ENCODE measurements at places on chromosomes 6 and 20. TPM values are rescaled to one million over a fixed set of nuclear protein-coding genes. Genes with fewer than 3 reads are reported as not detected.

The KIF6 gene
- 1.8 TPM for total RNA-seq

DNA sequence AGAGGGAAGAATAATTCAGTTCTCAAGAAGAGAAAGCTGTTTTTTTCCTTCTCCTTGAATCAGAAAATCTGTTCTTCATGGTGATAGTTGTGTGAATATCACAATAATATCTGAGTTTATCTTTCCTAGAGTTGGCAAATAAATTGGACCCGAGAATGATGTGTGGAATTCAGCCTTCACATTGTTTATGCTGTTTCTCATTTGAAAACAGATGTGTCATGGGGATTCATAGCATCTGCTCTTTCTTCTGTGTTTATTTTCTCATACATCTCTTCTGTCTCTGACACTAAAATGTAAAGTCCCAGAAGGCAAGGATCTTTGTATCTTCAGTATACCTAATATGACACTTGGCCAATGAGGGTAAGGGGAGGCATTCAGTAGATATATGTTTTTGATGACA is 103.6 kb upstream of the SGK1 start:
- no peak for DNase-seq

DNA sequence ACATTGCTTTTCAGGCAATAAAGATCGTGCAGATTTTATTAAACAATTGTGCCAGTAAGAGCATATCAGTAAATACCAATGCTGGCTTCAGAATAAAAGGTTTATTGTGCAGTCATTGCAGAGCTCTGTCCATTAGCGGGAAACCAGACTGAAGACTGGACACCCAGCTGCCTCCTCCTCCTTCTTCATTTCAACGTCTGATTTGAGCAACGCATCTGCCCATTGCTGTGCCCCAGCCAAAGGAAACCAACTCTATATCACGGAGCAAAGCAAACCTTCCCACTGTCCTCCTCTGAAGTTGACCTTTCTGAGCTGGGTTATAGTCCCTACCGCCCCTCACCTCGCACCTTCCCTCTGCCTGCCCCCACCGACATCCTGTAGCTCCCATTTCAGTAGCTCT is 80.8 kb downstream of the SLC22A23 start:
- no peak for DNase-seq

DNA sequence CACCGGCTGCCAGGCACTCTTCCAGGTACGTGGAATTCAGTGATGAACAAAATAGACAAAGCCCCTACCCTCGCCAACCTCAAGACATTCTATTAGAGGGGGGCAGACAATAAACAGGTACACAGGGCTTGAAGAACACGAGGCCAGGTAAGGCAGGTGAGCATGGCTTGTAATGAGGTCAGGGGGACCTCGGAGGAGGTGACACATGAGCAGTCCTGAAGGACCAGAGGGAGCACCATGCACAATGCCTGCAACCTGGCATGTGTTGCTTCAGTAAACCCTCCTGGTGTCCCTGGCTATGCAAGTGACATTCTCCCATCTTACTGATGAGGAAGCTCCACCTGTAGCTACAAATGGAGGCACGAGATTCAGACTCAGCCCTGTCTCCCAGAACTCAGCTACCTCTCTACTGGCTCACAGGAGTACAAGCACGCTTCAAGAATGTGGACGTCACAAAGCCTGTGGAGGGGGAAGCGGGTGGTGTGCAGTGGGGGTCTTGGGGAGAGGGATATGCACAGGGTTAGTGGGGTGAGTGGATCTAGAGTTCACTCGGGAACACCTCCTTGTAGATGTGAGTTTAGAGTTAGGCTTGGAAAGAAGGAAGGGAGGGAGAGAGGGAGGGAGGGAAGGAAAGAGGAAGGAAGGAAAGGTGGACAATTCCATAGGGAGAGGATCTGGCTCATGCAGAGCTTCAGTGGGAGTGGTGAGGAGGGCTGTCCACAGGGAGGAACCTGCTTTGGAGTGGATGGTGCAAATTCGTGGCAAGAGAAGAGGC is 7.6 kb upstream of the MAPK13 start:
- no peak for DNase-seq

DNA sequence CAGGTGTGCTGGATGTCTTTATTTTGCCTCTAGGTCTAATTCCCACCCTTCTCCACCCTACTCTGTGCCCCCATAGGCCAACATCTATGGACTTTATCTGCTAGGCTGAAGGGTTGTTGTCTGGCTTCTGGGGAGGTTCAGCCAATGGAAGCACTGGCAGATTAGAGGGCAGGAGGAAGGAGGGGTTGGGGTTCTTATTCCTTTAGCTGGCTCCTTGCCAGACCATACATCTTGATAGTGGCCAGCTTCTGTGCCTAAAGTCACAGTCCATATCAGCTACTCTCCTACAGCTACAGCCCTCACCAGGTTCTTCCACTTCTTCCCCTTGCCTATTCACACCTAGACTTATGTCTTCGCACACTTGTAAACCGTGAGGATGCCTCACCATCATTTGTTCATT is 41.1 kb downstream of the ROS1 start:
- no peak for DNase-seq

- no peak for DNase-seq
These were observed 14.3 kb upstream of the INSM1 start for GRCh38 chr20:20353576-20353975.

DNA sequence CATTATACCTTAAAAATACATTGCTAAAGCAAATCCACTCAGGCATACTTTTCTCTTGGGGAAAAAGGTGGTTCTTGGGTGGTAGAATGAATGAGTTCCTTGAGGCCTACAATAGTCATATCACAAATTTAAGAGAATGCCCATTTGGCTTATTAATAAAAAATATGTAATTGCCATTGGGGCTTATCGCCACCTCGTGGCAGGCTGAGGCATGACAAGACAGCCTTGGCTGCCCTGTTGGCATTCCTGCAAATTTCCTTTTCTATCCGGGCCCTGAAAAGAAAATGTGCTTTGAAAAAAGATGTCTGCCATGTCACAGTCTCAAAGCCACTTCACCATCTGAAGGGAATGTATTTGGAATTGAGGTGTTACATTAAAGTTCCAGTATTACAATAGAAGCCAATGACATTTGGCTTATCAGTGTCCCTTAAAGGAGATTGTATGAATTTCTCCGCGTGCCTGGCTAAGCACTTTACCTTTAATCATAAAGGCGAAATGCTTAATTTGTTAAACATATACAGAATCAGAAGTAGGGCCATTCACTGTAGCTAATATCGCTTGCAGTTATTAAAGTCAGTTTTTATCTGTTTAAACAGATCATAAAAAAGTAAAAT is 188.3 kb upstream of the ZFP64 start:
- DNase-seq = no peak

GRCh38 chr20:57548177-57549058 is 12.5 kb upstream of the PCK1 start:
- no peak for DNase-seq

- DNase-seq = peak; percentile 93
These were observed 121.7 kb upstream of the SLC2A12 start for GRCh38 chr6:134173936-134174671.

DNA sequence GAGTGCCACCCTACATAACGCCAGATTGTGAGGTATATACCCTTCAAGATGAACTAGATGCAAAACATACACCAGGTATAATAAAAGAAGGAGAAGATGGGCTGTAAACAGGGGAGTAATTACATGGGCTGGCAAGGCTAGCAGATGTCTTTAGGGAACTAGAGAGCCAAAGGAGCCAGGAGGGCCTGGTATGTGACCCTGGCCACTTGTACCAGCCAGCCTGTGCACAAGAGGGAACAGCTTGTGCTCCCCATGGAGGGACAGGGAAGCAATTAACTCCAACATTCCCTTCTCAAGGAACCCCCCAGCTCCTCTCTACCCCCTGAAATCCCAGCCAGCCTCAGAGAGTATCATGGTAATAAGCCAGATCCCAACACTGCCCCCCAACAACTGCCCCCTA is 139.9 kb downstream of the HIVEP2 start:
- DNase-seq = no peak

The GPX5 gene
- total RNA-seq = not detected

DNA sequence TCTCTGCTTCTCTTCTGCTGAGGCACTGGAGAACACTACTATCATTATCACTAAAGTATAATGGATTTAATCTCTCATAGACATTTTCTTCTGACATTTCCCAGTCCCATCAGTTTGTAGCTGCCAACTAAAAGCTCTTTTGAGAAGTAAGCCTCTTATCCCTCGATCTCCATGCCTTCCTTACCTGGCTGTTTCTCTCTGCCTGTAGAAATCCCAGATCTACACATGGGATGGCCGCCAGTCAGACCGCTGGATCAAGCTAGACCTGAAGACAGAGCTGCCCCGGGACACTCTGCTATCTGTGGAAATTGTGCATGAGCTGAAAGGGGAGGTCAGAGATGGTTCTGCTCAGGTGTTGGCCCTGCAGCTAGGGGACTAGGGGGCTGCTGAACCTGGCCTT is 25.4 kb downstream of the CCDC167 start:
- DNase-seq = no peak

DNA sequence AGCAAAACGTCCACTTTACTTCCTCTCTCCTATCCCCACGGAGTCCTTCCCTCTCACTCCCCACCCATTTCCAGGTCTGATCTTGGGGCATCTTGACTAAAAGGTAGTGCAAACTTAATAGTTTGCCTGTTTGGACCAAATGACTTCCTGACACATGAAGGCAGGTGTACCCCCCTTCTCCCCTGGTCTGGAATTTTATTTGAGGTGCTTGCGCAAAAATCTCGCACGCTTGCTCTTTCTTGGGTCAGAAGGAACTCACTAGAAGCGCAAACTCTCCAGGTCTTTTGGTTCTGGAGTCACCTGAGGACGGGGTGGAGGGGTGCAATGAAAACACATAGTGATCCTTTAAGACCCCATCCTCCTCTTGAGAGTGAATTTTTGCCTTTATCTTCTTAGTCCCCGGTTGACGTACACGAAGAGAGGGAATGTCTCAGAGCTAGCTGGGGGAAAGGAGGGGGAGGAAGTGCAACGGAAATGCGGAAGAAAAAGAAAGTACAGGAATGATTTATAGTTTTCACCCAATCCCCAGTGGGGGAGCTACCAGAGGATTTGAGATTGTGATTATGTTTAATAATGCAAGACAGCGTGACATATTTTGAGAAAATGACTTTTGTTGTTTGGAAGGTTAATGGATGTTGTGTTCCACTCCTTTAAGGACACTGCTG is 4.9 kb downstream of the ADGRB3 start:
- no peak for DNase-seq

DNA sequence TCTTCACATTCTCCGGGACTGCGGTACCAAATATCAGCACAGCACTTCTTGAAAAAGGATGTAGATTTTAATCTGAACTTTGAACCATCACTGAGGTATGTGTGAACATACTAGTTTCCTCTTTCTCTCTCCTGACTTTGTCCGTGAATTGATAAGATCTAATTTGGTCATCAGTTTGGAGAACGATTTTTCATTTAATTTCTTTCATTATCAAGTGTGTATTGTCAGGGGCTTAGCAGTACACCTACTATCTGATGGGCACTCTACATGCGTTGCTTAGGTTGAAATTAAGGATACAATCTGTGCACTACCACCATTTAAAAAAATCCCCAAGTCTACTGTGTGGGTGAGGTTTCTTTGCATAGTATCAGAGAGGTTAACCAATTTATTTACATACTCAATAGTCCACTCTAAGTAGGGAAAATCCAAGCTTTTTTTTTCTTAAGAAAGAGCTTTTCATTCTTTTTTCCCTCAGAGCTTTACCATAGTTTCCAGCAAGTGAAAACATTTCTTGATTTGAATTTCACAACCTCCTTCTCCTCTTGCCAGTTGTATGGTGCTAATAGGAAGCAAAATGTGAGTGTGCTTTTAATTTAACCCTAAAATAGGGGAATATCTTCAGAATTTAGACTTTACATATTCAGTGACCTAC is 105.4 kb upstream of the ESR1 start:
- no peak for DNase-seq

GRCh38 chr6:168852376-168852884 is 401.2 kb downstream of the THBS2 start:
- DNase-seq = no peak

DNA sequence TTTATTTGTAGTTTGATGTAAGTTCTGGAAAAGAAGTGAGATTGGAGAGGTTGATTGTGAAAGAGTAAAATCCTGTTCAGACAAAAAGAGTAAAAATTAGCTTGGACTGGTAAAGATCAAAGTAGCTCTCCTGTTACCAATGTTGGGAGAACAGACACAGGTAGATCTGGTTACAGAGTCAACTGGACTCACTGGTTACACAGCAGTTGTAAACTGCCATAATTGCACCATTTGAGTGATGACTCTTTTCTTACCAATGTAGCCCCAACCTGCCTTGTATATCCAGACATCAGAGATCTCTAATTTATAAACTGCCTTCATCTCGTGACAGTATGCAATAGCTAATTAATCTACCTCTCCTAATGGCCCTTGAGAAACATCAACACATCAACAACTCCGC is 165.6 kb upstream of the PRSS16 start:
- DNase-seq = no peak

DNA sequence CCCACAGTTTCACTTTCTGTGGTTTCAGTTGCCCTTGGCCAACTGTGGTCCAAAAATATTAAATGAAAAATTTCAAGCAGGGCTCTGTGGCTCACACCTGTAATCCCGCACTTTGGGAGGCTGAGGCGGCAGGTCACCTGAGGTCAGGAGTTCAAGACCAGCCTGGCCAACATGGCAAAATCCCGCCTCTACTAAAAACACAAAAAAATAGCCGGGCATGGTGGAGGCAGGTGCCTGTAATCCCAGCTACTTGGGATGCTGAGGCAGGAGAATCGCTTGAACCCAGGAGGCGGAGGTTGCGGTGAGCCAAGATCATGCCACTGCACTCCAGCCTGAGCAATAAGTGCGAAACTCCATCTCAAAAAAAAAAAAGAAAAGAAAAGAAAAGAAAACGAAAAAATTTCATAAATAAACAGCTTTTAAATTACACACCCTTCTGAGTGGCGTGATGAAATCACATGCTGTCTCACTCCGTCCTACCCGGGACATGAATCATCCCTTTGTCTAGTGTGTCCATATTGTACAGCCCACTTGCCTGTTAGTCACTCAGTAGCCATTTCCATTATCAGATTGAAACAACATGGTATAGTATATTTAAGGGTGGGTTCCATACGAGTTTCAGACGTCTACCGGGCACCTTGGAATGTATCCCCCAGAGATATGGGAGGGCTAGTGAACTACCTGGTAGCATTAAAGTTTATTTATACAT is 11.7 kb downstream of the PTPRK start:
- DNase-seq = no peak

GRCh38 chr6:32982084-32982701 is 13.8 kb downstream of the BRD2 start:
- DNase-seq = no peak

The KCNQ5 gene
- 5.5 TPM for total RNA-seq

DNA sequence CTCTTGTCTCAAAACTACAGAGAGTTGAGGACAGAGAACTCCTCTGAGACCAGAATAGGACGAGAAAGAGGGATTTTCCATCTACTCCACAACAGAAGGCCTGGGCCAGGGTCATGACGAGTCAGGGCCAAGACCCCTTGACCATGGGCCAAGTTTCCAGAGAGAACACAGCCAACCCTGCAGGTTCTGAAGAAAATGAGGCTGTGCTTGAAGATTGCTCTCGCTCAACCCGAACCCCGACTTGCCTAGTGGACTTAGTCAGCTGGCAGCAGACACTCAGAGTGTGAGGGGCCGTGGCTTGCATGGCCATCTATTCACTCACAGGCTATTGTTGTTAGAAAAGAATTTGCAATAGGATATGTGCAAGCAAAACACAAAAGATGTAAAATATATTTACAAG is 54.5 kb downstream of the TMEM242 start:
- no peak for DNase-seq

The MUC22 gene
- not detected for total RNA-seq

All from osteocyte (in vitro differentiated cells).